ENCODE measurements at places on chromosomes 2 and 18.

- ATAC-seq = no peak
These were observed 13.7 kb downstream of the RND3 start for GRCh38 chr2:150473767-150474166.

GRCh38 chr2:236180831-236181453 is 12.8 kb upstream of the GBX2 start:
- ATAC-seq = no peak

DNA sequence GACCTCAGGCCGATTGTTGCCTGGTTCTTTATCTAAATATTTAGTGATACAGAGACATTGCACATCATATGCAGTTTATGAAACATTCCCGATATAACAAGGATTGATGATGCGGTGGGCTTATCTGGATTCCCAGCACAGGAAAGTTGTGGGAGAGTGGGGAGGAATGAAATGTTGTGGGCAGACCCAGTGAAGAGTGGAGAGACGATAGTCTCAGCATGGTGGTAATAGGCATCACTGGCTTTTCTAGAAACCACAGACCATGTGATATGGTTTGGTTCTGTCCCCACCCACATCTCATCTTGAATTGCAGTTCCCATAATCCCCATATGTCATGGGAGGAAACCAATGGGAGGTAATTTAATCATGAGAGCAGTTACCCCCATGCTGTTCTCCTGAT is 34.8 kb upstream of the RND3 start:
- ATAC-seq = no peak

DNA sequence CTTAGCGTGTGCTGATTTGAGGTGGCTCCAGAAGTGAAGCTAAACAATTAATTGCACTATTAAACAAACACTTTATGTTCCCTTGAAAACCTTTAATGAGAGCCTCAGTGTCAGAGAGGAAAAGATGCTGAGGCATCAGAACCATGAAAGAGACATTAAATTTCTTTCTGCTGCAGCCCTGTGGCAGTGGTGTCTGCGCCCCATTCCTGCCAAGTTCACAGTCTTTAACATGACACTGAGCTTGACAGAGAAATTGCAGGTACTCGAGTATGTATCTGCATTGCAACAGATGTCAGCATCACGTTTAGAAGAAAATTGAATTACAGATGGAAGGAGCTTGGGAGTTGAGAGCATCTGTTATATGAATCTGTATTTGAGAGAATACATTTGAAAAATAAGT is 111.3 kb upstream of the CREB1 start:
- ATAC-seq = no peak

- ATAC-seq = no peak
These were observed 95.9 kb downstream of the EPHA4 start for GRCh38 chr2:221476195-221476594.

DNA sequence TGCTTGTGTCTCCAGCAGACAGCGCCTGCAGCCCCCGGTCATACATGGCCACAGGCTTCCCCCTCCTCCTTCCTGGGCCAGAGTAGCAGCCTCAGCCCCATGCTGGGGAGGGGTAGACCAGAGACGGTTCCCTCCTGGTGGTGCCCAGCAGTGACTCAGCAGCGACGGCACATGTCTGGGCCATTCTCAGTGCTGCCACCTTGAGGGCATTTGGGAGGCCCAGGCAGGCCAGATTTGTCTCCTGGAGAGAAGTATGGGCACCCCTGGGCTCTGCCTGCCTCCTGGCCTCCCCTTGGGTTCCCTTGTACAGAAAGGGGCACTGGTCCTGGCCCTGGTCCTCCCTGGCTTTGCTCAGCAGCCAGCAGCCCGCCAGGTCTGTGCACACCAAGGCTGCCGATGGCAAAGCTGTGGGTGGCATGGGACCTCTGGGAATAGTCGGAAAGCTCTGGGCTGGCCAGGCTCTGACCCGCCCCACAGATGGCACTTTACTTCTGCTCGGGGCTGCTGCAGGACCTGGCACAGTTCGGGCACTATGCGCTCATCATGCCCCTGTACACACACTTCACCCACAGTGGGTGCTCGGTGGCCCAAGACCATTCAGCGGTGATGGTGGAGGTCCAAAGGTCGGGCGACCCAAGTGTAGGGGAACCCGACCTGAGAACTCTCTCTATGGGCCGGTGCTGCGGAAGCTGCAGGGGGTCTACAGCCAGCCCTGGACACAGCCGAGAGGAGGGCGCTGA is 11.4 kb upstream of the ALPI start:
- peak; percentile 54 for ATAC-seq

DNA sequence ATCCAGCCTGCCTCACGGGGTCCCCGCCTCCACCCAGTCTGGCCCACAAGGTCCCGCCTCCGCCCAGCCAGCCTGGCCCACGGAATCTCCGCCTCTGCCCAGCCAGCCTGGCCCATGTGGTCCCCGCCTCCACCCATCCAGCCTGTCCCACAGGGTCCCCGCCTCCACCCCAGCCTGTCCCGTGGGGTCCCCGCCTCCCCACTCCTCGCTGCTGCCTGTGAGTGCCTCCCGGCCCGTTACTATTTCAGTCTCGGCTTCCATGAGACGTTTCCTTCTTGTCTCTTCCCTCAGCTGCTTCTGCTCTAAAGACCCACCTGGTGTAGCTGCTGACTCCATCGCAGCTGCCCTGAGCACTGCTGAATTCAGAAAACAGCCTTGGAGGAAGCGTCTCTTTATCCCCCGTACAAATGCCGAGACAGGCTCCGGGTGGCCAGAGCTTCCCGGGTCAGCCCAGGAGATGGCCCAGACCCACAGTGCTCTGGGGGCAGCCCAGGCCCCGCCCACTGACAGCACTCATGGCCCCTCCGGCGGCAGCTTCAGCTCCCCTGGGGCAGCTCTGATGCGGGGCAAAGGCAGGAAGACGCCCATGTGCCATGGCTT is 69.8 kb downstream of the NFATC1 start:
- peak; percentile 33 for ATAC-seq

DNA sequence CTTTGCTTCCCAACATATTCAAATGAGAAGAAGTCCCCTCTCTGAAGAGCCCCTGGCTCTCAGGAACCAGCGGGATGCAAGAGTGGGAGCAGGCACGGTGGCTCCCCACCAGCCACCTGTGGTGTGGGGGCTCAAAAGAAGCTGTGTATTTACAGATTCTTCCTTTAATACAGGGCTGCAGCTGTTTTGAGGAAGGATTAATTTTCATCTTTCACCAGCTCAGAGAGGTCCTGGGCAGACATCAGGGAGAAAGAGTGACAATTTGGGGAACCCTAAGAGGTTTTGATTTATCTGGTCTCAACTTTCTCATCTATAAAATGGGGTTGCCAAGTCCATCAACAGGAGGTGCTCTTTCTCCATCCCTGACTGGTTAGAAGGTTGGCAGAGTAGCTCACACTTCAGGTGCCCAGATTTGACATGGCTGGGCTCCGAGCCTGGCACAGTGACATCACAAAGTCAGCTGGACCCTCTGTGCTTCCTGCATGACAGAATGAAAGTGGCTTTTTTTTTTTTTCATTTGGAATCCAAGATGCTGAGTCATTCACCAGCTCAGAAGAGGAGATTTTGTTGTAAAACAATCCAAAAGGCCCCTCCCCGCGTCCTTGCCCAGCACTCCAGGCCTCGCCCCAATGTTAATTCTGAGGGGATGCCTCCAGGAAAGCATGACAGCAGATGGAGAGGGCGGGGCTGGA is 15.5 kb upstream of the SIX2 start:
- peak; percentile 57 for ATAC-seq

DNA sequence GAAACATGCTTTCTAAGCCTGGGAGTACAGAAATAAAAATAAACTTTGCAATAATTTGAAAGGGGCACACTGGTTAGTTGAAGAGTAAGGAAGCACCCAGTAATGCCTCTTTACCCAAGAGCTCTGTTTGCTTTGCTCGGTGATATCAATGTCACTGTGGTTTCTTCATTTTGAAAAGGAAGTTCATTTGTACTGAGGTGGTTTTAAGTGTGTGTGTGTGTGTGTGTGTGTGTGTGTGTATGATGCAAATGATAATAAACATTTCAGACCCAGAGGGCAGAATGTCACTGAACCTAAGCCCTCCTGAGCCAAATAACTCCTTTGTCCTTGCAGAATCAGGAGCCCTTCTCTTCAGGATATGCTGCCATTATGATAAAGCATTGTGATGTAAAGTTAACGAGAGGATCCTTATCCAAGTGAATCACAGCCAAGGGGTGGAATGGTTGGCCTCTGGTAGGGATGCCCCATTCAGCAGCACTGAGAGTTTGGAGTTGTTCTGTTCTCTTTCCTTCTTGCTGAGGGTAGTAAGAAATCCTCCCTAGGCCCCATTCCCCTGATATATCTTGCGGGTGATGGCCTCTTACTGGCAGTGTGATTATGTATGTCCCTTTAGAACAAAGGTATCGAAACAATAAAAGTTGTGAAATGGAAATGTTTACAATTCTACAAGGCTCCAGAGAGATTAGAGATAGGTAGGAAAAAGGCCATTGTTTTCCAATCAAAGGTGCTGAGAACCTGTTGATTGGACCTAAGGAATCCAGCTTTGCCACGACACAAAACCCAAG is 7.6 kb downstream of the ITGA6 start:
- no peak for ATAC-seq

GRCh38 chr2:101409699-101410098 is 22.4 kb upstream of the CREG2 start:
- no peak for ATAC-seq

DNA sequence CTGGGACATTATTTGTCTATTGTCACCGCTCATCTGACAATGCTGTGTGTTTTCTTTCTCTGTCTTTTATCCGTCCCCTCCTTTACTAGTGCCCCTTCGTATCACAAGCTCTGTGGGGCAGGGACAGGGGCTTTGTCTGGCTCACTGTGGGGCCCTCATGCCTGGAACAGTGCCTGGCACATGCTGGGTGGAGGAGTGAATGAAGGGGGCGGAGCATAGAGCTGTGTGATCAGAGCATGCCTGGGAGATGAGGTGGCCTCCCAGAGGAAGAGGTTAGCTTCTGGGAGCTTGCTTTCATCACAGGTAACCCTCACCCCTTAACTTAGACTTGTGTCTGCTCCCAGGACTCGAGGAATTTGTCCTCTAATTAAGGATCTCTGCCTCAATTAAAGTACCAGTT is 16.4 kb downstream of the MTCL1 start:
- peak; percentile 58 for ATAC-seq
